ENCODE measurements at places on chromosomes 12 and 14.

GRCh38 chr14:58216544-58216943 is 16.6 kb downstream of the ACTR10 start:
- no peak for DNase-seq

DNA sequence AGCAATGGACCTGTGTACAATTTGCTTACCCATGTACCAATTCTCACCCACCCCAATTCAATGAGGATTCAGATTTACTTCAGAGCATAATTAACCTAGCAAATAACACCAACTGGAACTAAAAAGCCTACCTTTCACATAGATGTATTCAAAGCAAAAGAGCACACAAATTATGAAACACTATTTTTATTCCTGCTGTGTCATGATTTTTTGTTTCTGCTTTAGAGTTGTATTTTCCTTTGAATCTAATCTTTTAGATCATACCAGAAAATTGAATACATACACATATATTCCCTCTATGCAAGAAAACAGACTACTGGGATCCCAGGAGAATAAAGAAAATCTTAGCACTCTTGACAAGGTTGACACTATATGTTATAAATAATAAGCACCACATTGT is 5.9 kb downstream of the KICS2 start:
- DNase-seq = no peak

DNA sequence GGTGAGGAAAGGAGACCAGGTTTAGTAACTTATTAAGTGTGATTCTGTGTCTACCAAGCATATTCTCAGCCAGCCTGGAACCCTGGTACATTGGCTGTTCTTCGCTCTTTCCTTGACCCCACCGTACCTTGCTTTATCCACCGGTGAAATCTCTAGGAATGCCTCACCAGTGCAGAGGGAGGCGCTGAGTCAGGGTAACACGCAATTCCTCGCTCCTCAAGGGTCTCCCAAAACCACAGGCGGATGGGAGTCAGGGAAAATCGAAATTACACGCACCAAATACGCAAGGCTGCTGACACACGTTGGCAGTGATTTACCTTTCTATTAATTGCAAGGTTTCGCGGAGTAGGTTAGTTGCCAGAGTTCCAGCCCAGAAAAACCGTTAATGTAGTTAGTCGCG is 845 bp downstream of the L3HYPDH start:
- no peak for DNase-seq

GRCh38 chr12:45303945-45304344 is 88.0 kb downstream of the ANO6 start:
- DNase-seq = no peak

DNA sequence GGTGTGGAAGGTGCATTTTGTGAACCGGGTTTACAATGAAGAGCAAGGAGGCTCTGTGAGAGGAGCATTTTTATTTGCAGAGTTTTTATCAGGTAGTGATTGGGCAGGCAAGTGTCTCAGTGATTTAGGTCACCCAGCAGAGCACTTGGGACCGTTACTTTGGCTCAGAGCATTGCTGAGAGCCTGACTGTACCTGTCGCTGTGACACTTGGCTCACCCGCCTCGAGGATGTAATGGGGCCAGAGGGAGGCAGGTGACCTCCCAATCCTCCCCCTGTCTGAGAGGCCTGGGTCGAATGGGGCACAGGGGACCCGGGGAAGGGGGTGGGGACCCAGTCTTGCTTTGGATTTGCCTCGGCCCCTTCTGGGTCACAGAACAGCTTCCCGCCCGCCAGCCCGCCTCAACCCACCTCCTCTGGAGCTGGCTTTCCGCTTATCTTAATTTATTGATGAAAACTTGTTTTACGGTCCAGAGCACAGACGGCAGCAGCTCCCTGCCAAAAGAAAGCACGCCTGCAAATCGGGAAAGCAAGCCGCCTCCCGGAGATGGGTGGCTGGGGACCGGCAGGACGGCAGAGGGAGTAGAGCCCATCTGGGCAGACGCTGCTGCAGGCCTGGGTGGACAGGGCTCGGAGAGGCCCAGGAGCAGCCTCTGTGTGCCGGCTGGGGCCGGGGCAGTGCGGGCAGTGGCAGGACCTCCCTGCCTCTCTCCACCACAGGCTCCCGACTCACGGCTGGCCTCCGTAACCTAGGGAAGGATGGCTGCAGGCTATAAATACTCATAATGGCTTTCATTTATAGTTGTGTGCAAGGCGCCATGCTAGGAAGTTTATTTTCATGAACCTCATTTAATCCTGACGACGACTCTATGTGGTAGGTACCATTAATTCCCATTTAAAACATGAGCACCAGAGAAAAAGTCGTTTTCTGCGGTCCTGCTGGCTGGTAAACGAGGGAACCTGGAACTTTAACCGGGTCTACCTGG is 187.1 kb downstream of the TSPAN9 start:
- DNase-seq = no peak

DNA sequence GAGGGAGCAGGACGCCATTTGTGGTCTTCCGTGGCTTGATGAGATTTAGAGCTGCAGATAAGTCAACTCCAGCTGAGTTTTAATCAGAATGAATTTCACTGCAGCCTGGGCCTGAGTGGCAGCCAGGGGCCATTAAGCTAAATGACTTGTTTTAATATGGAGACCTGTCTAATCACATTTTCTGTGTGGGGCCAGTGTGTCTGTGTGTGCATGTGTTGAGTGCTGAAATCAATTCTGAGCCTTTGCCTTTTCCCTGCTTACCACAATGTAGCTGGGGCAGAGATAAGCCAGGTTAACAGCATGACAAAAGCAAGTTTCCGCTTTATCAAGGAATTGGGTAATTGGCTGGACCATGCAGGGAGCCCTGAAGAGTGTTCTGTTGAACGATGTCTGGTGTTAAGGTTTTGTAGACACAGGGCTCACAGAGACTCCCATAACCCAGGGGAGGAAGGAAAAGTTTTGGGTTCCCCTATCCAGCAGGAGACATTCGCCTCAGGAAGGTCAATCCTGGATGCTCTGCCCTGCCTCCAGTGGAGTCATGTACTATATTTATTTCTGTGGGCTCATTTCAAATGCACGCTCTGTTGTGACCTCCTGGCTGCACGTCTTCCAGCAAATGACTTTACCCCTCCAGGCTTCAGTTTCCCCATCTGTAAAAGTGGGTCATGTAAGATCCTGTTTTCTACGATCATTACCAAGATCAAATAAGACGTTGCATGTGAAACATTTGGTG is 24.2 kb downstream of the RPH3A start:
- DNase-seq = no peak

- DNase-seq = no peak
Measured at GRCh38 chr12:95977764-95978305, 18.3 kb downstream of the HAL start.

- no peak for DNase-seq
Measured at GRCh38 chr12:82529954-82530353, 156.8 kb upstream of the TMTC2 start.
